D341Med (cell line): ENCODE measurements at places on chromosomes 3 and 15.

DNA sequence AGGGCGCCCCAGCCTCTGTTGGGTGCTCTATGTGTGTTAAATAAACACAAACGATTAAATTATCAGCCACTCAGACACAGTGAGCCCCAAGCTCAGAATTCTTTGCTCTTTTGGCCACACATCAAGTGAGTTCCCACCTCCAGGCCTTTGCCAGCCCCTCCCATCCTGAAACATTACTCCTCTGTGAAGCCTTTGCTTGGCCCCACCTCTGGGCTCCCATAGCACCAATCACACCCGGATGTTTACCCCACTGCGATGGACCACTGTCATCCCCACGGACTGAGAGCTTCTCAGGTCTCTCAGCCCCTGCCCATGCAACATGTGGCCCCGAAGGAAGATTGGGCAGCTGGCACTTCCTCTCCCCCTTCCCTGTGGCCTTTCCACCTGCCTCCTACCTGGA, 85.1 kb downstream of the NUP210 start:
- no peak for DNase-seq

- no peak for DNase-seq
These were observed 33.3 kb downstream of the TRPM7 start for GRCh38 chr15:50653156-50653743.

GRCh38 chr3:125395091-125395490, 20.0 kb upstream of the ZNF148 start:
- DNase-seq = no peak

GRCh38 chr15:76942331-76942730, 10.8 kb downstream of the RCN2 start:
- no peak for DNase-seq
